ENCODE measurements at places on chromosomes 5 and 9.

- no peak for DNase-seq
These were observed 196.6 kb downstream of the MSX2 start for GRCh38 chr5:174920906-174921550.

- DNase-seq: no peak
These were observed 376.8 kb upstream of the RFX3 start for GRCh38 chr9:3902631-3903030.

DNA sequence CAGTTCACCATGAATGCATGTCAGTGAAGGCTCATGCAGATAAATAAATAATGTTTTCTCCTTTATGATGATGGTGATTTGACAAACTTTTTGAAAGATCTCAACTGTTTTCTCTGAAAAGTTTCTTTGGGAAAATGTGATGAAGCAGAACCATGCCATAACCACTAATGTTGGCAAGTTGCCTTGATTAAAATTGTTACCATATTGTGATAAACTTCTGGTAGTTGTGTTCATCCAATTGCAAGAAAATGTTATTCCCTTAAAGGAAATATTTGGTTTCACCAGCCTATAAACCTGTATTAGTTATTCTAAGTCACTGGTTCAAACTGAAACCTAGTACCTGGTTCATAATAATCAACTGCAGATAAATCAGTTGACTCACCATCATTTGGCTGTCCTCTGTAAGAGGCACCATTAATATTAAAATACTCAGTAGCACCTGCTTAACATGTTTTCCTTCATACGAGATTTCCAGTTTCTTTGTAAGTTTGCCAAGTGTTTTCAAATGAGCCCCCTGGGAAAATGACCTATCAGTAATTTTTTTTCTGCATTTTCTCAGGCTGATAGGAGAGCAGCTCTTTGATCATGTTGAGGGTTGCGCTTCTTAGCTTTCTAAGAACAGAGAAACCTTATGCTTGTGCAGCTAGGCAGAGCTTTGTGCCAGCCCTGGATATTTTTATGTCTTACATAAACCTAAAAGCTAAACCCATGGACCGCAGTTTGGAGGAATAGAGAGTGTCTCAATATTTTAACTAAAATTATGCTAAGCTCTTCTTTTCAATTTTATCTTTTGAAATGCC is 88.0 kb downstream of the LURAP1L start:
- DNase-seq: no peak

GRCh38 chr5:160133071-160133917 is 14.0 kb upstream of the PWWP2A start:
- DNase-seq: no peak

- no peak for DNase-seq
These were observed 10.5 kb upstream of the IPPK start for GRCh38 chr9:92680166-92681119.

DNA sequence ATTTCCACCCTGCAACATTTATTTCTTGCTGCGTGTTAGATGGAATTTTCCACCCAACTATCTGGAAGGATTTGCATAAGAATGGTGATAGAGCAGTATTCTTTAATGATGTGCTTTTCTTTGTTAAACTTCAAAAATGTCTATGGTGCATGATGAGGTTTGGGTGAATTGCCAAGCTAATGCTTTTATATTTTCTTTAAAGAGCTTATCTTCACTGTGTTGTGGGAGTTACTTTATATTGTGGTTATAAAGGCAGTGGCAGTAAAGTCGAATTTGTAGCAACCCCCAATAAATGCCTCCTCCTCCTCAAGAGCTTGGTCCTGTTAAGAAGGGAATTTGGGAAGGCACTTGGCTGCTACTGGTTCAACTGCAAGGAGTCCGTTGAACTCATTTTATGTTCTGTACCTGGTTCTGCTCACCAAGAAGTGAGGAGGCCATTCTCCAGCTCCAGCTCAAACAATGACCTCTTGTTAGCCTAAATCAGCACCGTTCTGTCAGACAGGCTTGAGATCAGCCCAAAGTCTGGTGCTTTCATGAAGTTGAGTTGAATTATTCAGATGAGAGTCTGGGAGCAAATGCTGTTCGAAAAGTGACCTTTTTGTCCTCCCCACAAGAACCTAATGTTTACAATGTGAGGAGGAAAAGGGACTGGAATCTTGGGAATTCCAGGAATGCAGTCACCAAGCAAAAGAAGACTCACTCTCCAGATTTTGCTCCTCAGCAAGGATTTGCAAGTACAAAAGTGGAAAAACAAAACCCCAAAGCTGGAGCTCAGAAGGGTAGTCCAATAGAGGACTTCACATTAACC is 217.0 kb downstream of the TMEM38B start:
- no peak for DNase-seq

GRCh38 chr5:102106599-102106998 is 189.5 kb downstream of the SLCO4C1 start:
- no peak for DNase-seq

DNA sequence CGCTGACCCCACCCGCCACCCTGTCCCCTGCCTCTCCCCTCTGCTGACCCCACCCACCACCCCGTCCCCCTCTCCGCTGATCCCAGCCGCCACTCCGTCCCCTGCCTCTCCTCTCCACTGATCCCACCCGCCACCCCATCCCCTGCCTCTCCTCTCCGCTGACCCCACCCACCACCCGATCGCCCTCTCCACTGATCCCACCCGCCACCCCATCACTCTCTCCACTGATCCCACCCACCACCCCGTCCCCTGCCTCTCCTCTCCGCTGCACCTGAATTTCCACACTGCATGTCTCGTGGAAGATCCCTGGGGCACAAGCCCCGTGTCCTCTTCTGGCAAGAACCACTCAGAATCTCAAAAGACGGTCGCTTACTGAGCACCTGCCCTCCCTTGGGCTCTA is 53.4 kb upstream of the OLFM1 start:
- no peak for DNase-seq

DNA sequence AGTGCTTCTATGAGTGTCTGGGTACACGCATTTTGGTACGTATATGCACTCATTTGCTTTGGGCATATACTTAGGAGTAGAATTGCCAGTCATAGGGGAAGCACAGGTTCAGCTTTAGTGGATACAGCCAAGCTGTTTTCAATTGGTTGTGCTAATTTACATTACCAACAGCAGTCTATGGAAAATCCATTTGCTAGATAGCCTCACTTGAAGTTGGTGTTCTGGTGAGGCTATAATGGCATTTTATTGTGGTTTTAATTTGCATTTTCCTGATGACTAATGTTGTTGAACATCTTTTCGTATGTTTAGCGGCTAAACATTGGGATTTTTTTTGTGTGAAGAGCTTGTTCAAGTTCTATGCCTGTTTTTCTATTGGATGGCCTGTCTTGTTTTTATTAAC is 76.8 kb upstream of the ANKH start:
- no peak for DNase-seq

DNA sequence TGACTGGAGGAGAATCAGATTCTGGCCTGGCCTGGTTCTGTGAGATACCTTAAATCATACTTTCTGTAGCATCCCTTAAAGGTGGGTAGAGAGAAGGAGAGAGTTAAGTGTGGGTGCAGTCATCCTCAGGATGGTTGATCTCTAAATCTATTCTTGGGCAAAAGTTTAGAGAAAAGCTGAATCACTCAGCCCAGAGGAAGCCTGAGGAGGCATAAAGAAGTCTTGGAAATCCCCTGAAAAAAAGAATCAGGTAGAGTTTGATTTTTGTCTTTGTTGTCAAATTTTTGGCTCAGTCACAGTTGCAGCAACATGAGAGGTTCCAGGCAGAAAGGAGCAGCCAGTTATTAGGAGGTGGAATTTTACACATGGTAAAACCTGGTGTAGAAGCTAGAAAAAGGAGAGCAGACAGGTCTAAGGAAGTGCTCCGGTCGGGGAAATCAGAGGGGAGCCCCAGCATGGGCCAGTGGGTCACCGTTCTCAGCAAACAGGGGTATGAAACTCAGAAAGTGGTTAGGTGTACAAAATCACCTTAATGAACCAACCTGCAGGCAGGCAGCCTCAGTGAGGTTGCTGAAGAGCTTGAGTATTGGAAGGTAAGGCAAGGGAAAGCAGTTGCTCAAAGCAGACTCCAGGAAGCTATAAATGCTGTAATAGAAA is 116.2 kb upstream of the CNTLN start:
- no peak for DNase-seq

GRCh38 chr9:6899274-6899673 is 141.5 kb downstream of the KDM4C start:
- no peak for DNase-seq

GRCh38 chr5:94240993-94241651 is 377.3 kb downstream of the KIAA0825 start:
- no peak for DNase-seq

DNA sequence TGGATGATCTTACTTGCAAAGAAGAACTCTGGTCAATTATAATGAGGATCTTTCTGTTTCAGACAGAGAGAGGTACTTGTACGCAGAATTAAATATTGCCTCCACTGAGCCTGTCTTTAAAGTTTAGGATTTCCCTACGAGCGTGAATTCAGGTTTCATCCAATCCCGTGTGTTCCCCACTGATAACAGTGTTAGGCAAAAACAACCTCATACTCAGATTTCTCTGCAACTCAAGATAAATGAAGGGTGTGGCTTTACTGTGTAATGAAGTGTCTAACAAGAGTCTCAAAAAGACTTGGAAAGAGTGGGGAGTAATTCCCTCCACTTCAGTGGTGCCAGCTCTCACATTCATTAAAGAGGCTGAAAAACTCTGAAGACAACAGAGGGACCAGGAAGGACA is 53.2 kb upstream of the ACO1 start:
- DNase-seq: no peak

DNA sequence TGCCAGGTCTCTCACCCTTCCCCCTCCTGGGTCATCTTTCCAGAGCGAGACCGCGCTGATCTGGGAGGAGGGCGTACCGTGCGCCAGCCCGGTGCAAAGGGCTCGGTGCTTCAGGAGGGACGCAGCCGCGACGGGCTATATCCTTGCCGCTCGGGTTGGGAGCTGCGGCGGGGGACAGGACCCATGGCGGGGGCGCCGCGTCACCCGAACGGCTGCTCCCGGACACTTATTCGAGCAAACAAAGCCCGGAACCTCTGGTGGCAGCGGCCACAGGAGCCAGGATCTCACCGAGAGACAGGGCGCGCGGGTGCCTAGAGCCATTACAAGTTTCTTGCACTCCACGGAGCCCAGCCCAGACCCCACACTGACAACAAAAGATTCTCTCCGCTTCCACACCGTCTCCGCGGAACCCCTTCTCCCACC is 1.3 kb downstream of the SEMA6A start:
- DNase-seq: no peak

GRCh38 chr9:81414836-81415235 is 274.5 kb downstream of the TLE1 start:
- no peak for DNase-seq

- DNase-seq: no peak
These were observed 356.7 kb downstream of the TMEM167A start for GRCh38 chr5:82720213-82721086.

GRCh38 chr9:87545858-87546257 is 48.2 kb downstream of the DAPK1 start:
- no peak for DNase-seq

GRCh38 chr5:50724-51499 is 41.1 kb upstream of the PLEKHG4B start:
- DNase-seq: no peak

- DNase-seq: no peak
These were observed 66.0 kb upstream of the IRX4 start for GRCh38 chr5:1948663-1949191.

DNA sequence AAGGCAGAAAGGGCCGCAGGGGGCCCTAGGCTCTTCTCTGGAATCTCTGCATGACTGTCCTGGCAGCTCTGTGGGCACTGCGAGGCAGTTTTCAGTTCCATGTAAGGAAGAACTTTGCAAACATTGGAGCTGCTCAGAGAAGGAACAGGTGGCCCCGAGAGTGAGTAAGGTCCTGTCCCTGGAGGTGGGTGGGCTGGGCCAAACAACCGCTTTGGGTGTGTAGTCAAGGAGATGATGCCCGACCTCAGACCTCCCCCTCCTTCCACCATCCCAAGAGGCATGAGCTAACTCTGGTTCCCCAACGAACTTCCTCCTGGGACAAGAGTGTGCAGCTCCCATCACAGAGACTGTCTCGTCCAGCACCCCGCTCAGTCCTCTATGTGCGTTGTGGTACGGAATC is 20.5 kb downstream of the CSF1R start:
- no peak for DNase-seq

DNA sequence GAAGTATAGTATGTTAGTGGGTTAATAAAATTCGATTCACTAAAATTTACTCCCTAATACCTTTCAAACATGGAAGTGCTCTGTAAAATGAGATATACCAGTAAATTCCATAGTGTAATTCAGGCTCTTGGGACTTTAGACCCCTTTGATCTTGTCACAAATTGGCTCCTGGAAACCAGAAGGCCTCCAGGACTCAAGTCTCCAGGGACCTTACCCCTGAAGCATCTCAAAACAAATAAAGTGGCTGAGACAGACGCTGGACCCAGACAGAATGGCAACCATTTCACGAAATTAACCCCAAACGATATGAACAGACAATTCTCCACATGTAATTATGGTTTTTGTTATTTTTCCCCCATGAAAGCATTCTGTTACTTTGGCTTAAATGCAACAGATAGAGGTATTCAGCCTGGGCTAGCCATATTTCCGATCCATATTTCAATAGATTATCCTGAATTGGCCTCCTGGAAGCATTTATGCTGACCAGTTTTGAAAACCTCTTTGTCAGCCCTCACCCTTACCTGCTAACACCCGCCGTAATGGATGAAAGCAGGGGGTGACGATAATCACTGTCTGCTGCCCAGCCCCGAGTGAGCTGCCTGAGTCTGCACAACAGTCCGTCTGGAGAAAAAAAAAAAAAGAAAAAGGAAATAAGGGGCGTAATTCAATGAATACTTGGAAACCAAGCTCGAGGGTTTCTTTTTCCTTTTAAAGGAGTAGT is 34.1 kb upstream of the EFNA5 start:
- DNase-seq: no peak

All from omental fat pad (tissue), 4 donors.